CD4-positive, CD25-positive, alpha-beta regulatory T cell (primary cell): ENCODE measurements at places on chromosomes 6 and 20. TPM values are rescaled to one million over a fixed set of nuclear protein-coding genes. Genes with fewer than 3 reads are reported as not detected.

Gene SOX12
- total RNA-seq: 4.9 TPM

Gene C20orf202
- total RNA-seq: 0.39 TPM

Gene ESR1
- 4.7 TPM for total RNA-seq

Gene CFAP206
- total RNA-seq: not detected

Gene ASIP
- not detected for total RNA-seq

Gene ACTR5
- 14.5 TPM for total RNA-seq

- no peak for DNase-seq
These were observed 99.8 kb downstream of the DACT2 start for GRCh38 chr6:168219804-168220203.

GRCh38 chr6:168967281-168967925, 286.2 kb downstream of the THBS2 start:
- DNase-seq: no peak

DNA sequence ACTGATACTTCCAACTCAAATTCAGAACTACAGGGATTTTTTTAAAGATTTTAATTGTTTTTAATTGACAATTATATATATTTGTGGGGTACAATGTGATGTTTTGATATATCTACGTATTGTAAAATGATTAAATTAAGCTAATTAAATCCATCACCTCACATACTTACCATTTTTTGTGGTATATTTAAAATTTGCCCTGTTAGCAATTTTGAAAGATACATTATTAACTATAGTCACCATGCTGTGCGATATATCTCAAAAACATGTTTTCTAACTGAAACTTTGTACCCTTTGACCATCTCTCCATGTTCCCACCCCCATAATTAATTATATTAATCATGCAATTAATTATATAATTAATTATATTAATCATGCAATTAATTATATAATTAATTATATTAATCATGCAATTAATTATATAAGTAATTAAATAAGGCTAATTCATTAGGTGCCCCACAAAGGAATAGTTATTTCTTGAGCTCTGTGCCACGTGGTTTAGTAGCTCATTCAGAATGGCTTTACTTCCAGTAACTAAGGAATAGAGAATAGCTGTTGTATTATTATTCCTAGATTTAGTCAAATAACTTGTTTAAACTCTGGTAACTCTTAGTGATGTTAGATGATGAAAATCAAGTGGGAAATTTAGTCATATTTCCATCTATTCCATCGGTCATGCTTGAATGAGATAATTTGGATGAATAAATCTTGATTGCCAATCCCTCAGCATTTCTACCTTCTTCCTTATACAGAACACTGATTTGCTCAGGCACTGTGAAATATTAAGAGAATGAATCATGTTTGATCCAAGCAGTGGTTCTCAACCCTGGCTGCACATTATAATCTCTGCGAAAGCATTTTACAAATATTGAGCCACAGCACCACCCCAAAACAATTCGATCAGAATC, 25.1 kb downstream of the LOC128125822 start:
- no peak for DNase-seq

- no peak for DNase-seq
These were observed 7.3 kb downstream of the PEDS1 start for GRCh38 chr20:50146214-50146613.

DNA sequence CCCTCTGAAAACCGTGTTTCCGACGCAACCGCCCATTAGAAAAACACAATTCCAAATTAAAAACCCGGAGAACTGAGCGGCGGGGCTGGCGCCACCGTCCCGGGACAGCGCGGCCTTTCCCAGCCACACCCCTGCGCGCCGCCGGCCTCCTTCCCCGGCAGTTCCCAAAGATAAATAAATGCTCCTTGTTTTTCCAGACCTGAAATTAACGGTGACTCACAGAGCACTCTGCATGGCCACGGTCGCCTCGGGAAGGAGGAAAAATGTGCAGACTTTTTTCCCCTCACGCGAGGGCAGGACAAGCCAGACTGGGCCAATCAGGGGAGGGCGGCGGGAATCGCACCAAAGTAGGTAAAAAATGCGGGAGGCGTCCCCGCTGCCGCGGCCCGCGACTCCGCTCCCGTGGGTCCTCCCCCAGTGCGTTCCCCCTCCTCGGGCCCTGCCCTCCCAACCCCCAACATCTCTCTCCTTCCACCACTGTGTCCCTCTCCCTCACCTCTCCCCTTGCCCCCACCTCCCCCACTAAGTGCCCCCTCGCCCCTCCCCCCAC, 828 bp upstream of the DSTN start:
- peak; percentile 19 for DNase-seq

- no peak for DNase-seq
These were observed 303.6 kb upstream of the SLC35B3 start for GRCh38 chr6:8738951-8739350.

- DNase-seq: no peak
These were observed 20.2 kb upstream of the MICA start for GRCh38 chr6:31383149-31383548.
